Stimulated activated CD8-positive, alpha-beta memory T cell treated with anti-CD3 and anti-CD28 coated beads, Interleukin-7, amount 100 ng/mL, for 1 hour (primary cell): ENCODE measurements at places on chromosomes 6 and 20.

DNA sequence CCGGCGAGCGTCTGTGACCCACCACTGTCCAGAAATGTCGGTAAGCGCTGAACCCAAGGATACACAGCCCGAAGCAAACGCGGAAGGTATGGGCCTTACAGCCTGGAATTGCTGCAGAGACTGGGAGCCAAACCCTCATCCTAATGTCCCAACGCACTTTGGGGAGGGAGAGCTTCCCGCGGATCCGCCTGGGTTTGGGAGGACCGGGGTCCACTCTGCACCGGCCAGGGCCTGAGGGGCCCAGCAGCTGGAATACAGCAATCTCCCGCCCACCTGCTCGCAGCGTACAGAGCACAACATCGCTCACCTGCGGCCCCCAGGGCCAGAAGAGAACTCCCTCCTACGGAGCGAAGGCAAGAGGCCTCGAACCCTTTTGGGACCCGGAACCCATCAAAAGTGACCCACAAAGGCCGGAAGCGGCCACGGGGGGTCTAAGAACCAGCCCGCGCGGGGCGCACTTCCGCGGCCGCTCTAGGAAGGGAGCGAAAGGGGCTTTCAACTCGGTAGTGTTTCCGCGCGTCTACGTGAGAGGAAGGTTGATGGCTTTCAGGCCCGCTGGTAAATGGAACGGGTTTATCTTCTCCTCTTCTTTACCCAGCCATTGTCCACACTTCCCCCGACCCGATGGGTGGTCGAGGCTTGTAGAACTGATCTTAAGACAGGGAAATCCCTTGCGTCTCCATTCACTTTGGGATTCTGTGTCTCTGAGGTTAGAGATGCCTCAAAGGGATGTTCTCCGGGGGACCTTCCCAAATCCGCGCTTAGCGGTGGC, at the start of gene ZSCAN12:
ZSCAN12 (minus strand) TSS at position 398 of the 772 bp plus-strand sequence. CDS start 1,342 bp downstream, outside the sequence.
- DNase-seq = peak; percentile 69

GRCh38 chr6:145263778-145264211, 471.5 kb downstream of the EPM2A start:
- DNase-seq = no peak

DNA sequence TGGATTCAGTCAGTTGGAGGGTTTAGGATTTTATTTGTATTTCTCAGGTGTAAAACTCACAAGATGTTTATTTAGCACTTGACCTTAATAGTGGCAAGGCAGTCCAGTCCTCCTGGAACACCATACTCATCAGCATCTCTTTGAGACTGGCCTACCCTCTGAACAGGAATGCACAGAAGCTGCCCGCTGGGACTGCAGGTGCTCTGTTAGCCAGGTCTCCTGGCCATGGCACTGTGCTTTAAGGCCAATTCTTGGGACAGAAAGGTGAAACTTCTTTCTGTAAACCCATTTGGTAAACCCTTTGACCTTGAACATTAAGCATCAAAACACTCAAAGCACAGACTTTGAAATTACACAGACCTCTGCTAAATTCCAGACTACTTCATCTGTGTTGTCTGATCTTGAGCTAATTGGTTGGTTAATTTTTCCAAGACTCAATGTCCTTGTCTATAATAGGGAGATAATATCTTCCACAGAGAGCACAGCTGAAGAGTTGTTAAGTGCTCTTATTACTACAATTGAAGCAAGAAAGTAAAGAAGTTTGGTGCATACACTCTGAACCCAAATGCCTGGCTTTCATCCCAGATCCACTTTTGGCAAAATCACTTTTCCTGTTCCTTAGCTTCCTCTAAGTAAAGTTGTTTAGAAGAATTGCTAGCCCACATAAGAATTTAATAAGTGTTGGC, 54.9 kb upstream of the NT5E start:
- DNase-seq = no peak

DNA sequence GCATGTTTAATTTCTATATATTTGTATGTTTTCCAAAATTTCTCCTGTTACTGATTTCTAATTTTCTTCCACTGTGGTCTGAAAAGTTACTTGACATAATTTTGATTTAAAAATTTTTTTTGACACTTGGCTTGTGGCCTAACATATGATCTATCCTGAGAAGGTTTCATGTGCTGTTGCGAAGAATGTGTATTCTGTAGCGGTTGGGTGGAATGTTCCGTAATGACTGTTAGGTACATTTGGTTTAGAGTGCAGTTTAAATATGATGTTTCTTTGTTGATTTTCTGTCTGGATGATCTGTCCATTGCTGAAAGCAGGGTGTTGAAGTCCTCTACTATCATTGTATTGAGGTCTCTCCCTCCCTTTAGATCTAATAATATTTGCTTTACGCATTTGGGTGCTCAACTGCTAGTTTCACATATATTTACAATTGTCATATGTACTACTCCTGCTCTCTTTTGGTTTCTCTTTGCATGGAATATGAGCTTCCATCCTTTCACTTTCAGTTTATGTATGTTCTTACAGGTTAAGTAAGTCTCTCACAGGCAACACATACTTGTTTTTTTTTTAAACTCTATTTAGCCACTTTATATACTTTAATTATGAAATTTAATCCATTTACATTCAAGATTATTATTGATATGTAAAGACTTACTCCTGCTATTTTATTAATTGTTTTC, 19.5 kb upstream of the EDN1 start:
- no peak for DNase-seq

- DNase-seq = no peak
These were observed 90.6 kb upstream of the CD83 start for GRCh38 chr6:14026831-14027539.

DNA sequence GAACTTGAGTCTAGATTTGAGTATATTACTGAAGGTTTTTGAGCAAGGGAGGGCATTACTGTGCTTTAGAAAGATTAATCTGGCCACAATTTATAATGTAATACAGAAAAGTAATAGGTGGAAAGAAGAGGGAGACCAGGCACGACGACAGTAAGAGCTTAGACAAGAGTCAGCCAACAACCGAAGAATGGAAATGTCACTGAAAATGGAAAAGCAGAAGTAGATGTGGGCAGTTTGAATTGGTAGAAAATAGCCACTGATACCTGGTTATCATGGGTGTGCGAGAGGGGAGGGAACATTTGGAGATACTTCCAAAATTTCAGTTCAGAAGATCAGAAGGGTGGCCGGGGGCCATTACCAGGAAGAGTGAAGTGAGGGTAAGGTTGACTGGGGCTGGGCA, 339.1 kb downstream of the UTRN start:
- no peak for DNase-seq

DNA sequence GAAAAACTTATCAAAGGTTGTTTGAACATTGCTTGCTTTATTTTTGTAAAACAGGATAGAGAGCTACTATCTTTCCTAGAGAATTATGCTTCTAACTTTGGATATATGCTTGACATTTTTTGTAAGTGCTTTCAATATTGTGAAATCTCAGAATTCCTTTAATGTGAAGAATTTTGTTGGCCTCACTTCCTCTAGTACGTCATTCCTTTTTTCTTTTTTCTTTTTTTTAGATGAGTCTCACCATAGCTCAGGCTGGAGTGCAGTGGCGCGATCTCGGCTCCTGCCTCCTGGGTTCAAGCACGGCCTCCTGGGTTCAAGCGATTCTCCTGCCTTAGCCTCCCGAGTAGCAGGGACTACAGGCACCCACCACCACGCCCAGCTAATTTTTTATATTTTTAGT, 668.1 kb downstream of the RFPL4B start:
- no peak for DNase-seq

DNA sequence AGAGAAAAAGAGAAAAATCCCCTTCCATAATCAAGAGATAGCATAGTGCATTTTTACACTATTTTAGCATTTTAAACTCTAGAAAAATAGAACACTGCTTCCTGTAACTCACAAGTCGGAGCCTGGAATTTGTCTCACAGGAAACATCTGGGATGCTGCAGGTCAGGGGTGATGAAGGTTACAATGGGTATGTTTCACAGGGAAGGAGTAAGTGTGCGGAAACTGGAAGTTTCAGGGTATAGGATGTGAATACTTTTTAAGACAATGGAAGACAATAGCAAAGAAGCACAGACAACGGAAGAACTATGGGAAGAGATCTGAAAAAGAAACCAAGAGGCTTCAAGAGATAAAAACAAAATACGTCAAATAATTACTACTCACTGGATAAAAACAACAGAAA, 361.0 kb upstream of the MARCKS start:
- DNase-seq = no peak

GRCh38 chr6:33418690-33419291, 884 bp upstream of the CUTA start:
- DNase-seq = no peak
